Cardiac fibroblast (primary cell): ENCODE measurements at places on chromosomes 6 and 20.

DNA sequence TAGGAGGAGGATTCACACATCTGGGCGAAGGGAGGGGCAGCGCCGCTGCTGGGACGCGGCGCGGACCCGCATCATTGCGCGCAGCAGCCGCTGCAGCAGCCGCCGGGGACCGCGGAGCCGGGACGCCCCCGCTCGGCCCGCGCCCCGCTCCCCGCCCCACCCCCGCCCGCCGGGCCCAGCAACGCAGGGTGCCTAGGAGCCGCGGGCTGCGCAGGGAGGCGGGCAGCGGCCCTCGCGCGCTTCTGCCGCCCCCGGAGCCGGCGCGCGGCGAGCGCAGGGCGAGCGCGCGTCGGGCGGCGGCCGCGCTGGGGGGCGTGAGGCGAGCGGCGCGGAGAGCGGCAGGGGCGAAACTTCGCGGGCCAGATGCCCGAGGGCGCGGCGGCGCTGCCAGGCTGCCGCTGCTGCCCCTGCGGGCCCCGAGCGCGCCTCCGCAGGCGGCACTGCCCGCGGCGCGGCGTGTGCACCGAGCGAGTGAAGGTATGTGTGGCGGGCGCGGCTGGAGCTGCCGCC, at the start of gene NKAIN2:
Gene NKAIN2 (plus strand): TSS at position 362 of the 510 bp plus-strand sequence.
- DNase-seq = no peak

DNA sequence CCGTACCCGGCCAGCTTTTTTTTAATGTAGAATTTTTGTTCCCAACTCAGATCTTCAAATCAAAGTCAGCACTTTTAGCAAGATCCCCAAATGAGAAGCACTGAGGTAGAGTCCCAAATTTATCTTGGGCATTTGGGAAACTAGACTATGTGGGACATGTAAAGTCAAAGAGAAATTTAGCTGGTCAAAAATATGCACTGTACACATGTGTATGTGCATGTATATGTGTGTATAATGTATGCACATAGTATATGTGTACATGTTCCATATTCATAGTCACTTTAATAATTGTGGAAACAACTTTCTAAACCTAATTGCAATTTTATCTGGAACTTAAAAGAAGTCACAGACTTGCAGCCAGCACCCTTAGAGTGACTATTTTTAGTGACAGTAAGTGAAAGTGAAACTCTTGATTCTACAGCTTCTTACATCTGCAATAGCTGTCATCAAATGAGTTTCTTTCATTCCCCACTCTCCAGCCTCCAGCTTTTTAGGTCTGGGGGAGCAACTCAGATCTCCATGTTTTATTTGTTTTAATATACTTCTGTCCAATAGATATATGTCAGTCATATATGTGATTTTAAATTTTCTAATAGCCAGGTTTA, 53.6 kb downstream of the CDC40 start:
- DNase-seq = peak; percentile 43

GRCh38 chr6:106534564-106534982, 94.7 kb downstream of the RTN4IP1 start:
- DNase-seq = no peak

DNA sequence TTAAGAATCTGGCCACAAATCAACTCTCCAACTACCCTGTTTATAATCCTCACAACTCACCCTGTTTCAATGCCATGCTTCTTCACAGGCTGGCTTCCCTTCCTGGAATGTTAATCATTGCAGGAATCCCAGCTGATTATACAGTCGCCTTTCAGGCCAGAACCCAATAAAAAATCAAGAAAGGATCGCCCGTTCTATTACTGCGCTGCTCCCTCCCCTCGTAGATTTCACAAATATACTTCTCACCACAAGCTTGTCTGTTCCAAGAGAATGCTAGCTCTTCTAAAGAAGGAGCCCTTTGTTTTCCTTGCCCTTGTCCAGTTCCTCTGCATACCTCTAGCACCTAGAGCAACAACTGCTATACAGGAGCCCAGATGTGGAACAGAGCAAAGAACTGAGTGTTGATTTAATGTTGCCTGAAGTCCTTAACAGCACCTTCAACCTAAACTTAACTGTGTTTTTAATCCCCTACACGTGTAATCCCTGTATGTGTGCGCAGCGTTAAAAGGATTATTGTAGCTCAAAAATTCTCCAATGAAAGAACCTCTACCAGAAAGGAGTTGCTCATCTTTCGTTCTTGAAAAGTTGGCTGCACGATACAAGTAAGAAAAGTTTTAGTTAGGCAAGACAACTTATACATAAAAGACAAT, 988 bp downstream of the ECHDC1 start:
- peak; percentile 38 for DNase-seq

GRCh38 chr20:2509794-2510193, 1.1 kb upstream of the ZNF343 start:
- DNase-seq = no peak

GRCh38 chr6:167426651-167427050, 101.8 kb downstream of the TTLL2 start:
- DNase-seq = no peak

DNA sequence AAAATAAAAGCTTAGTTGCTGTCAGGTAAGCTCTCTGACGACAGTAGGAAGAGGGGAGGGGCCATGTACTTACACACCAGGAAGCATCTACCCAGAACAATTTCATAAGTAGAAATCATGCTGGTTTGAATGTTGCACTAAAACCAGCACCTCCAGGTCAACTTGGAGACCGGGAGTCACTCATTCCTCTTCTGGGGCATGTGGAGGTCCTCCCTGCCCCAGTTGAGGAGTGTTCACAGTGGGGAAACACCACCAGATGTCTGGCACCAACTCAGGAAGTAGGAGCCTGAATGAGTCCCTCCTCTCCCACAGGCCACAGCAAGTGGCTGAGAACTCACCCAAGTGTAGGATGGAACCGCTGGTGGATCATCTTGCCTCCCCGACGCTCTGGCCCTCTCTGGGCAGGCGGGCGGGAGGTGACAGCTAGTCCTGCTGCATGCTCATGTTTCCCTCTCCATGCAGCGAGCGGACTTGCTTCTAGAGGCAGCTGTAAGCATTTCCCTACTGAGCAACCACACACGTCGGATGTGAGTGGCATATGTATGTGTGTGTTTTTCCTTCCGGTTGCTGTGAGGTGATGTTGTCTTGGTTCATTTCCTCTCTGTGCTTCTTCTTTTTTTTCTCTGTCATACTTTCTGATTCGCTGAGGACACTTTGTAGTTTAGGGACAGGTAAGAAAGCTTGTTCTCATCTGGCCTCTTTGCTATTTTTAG, 149.5 kb upstream of the NEDD9 start:
- DNase-seq = no peak

DNA sequence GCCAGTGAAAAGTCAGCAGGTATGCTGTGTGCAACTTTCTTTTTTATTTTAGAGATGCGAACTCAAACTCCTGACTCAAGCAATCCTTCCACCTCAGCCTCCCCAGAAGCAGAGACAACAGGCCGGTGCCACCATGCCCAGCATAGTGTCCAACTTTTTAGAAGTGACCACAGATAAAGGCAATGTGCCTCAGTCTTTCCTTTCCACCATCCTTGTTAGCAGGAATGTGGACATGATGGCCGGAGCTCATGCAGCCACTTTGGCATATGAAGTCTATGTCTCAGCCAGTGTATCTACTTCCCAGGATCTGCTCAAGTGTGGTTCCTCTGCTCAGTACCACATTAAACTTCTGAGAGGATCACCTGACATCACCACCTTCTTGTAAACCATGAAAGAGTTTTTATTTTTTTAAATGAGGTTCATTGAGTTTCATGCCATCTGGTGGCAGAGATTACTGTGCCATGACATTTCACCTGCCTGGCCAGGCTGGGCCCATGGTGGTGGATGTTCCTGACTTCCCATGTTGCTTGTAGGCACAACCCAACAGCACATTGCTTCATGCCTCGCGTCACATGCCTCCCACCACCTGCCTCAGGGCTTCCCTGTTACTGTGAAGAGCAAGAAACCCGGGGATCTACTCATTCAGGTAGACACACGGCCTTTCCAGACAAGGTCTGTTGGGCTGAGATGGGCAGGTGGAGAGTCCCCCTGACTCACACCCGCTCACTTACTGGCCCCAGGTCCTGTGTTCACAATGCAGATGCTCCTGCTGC, 216.5 kb downstream of the LY86 start:
- DNase-seq = no peak

DNA sequence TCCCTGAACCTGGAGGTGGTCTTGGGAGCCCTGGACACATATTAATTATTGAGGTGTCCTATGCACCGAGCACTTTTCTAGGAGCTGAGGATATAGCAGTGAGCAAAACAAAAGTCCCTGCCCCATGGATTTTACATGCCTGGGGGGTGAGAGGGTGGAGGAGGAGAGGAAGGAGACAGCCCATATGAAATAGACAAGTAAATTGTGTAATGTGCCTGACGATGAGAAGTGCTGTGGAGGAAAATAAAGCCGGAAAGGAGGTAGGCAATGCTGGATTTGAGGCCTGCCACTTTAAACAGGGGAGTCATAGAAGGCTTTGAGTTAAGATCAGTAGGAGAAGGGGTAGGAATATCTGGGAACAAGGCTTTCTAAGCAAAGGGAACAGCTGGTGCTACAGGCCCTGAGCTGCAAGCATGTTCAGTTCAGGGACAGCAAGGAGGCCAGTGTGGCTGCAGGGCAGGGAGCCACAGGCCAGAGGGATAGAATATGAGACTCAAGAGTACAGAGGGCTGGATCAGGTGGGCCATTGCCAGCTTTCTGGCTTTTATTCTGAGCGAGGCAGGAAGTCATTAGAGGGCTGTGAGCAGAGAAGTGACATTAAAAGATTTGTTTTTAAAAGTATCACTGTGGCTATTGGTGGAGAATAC, 19.1 kb upstream of the MYLIP start:
- peak; percentile 11 for DNase-seq

DNA sequence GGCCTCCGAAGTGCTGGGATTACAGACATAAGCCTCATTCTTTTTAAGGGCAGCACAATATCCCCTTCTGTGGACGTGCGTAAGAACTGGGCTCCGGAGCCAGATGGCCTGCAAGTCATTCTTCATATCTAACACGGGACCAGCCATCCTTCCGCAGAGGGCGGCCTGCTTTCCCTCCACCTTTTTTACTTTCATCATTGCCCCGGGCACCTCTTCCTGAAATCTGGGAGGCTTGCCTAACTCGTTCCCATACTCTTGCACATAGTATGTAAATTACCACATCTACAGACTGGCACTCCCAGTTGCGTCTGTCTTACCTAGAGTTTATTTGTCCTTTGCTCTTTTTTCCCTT, 29.9 kb upstream of the SLC23A2 start:
- DNase-seq = no peak

DNA sequence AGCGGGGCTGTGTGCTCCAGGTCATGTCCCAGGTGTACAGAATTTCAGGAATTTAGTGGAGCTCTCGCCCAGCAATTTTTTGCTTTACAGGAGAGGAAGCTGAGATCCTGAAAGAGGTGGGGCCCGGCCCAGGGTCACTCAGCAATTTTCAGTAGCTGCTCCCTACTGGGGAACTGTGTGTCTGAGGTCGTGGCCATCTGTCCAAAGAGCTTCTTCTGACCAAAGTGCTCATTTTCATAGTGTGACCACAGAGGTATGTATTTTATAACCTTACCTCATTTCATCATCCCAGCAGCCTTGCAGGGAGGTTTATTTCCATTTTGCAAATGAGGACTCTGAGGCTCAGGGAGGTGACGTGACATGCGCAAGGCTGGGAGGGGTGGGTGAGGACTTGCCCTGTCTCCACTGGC, 46.3 kb downstream of the FAM209B start:
- DNase-seq = no peak

GRCh38 chr6:49325891-49326290, 137.2 kb downstream of the MMUT start:
- peak; percentile 46 for DNase-seq

GRCh38 chr6:3265671-3266070, 6.9 kb downstream of the PSMG4 start:
- DNase-seq = no peak

DNA sequence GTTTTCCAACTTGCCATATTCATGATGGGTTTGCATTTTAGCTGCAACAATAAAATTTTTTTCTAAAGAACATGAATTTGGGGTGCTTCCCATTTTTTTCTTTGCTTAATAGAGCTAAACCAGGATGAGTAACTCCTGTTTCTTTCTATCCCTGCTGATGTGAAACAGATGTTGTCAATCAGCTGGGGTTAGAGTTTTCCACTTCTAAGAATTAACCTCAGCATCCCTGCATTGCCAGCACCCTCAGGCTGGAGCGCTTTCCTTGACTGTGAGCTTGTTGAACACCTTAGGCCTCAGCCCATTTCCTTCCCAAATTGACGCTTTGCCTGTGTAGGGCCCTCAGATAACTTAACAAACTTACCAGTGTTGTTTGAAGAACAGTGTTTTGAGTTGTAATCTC, 74.5 kb downstream of the PTPN1 start:
- no peak for DNase-seq

DNA sequence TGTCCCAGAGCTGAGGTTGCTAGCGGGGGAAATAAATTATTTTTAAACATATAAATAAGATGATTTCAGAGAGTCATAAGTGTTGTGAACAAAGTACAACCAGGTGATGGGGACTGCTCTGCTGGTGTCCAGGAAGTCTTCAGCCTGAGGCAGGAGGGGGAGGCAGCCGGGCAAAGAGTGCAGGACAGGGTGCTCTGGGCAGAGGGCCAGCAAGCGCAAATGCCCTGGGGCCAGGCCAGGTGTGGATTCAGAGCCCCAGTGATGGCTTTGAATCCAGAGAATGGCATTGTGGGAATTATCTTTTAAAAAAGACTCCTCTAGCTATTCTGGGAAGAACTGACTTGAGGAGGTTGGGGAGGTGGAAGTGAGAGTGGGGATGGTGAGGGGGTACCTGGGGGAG, 1.6 kb downstream of the CLPSL1 start:
- no peak for DNase-seq

GRCh38 chr6:53361549-53362031, 12.8 kb upstream of the ELOVL5 start:
- DNase-seq = peak; percentile 65

DNA sequence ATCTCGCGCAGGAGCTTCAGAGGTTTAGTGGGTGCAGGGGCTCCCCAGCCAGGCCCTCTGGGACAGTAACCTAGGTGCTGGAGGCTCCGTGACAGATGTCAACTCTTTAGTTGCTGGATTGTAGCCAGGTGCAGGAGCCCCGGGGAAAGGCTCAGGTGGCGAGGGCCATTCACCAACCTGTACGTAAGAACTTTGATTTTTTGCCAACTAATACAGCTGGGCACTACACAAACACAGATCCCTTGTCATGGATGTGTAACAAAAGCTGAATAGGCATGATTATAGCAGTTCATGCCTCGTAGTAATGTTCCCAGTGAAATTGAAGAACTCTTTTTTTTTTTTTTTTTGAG, 82.6 kb downstream of the CDC5L start:
- DNase-seq = no peak

DNA sequence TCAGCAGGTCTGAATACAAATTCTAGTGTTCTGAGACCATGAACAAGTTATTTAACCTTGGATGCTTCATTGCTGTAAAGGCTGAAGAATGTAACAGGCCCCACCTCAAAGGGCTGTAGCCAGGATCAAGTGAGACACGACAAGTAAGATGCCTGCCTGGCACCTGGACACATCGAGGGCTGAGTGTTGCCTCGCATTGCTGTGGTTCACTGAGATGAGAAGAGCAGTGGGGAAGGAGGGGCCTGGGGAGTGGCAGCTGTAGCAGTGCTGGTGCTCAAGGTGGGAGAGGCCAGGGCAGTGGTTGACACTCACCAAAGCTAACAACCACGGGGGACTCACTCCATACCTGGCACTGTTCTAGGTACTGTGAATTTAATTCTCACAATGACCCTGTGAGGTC, 187.8 kb downstream of the KIF16B start:
- no peak for DNase-seq
